ENCODE measurements at places on chromosomes 6 and 20.

DNA sequence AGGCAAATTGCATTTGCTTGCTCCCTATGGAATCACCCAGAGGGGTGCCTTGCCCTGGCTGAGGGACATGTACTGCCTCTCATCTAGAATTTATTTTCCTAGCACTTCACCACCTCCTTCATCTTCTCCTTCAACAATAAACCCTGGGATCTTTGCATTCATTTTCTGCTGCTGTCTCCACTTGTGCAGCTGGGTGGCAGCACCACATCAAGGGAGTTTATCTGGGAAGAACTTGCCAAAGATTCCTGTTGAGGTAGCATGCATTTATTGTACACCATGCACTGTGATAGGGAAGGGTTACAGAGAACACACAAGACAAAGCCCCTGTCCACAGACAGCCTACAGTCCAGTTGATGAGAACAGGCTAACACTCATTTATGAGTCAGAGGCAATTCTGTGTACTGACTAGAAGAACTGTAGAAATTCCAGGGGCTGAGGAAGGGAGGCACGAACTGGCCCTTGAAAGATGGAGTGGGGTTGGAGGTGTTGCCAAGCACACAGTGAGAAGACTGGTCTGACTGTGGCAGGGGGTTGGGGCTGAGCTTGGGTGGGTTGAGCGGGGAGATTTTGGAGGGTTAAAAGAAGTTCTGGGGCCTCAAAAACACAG, 17.5 kb downstream of the C20orf173 start:
- no peak for DNase-seq

- DNase-seq, result no peak
Observed at GRCh38 chr6:151060096-151060765, 179.5 kb upstream of the AKAP12 start.

GRCh38 chr6:16388488-16388887, 150.1 kb downstream of the GMPR start:
- DNase-seq, result no peak

- DNase-seq, result no peak
Observed at GRCh38 chr6:168603234-168603633, 162.2 kb downstream of the SMOC2 start.

DNA sequence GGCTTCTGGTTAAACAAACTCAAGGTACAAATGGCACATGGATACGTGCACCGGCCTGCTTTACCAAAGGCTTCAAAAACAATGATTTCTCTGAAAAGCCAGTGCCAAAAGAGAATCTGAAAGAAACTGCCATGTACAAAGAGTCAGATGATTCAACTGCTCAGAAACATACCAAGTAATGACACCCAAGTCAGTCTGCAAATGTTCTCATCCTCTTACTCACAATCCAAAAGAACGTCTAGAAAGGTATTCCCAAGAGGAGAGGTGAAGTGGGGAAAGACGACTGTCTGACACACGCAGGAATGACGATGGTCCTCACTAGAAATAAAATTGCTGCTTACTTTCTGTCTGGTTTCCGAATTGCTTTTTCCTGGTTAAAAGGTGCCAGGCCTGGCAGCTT, 52.9 kb downstream of the NFATC2 start:
- no peak for DNase-seq

DNA sequence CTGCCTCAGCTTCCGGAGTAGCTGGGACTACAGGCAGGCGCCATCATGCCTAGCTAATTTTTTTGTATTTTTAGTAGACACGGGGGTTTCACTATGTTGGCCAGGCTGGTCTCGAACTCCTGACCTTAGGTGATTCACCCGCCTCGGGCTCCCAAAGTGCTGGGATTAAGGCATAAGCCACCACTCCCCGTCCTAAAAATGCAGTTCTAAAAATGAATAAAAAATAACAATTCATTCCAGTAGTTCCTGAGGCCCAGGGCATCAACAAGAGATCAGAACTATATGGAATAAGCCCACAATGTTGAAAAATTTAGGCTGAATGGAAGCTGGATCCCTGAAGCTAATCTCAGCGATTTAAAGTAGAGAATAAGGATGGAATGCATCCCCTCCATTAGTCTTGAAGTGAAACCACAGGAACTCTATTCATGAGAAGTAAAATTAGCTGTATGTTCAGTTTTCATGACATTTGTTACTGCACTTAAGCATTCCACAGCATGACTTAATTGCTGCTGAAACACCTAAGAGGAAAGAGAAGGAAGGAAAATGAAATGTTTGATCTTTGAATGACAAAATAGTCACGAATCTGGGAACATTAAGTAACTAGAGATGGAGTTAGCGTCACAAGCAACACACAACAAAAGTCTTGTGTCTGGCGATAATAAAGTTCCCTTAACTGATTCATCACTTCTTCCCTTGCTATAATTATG, 80.4 kb upstream of the RIPOR2 start:
- no peak for DNase-seq

GRCh38 chr6:38212579-38212978, 393.1 kb downstream of the ZFAND3 start:
- DNase-seq, result peak; percentile 15

DNA sequence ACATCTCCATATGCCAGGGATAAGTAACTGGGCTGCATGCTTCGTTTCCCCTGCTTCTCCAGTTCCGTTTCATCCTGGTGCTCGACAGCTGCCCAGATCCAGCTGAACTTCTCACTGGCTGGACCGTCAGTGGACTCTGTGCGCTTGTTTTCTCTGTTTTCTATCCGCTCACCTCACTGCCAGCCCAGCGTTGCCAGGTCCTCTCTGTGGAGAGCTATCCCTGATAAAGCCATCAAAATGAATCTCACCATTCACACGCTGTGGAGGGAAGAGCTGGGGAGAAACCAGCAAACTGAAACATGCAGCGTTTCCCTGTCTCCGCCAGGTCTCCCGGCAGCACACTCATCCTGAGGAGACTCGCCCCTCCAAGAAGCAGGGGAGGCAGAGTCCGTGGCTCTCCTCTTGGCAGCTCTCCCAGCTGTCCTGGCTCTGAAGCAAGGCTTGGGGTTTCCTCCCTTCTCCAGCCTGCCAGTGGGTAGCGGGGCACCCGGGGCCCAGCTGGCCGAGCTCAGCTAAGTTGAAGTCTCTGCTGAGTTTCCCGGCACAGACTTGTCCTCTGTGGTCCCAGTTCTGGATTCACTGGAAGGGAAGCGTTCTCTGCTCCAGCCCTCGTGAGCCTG, 160.9 kb downstream of the DTNBP1 start:
- DNase-seq, result no peak

GRCh38 chr6:35718375-35718736, 18.5 kb upstream of the ARMC12 start:
- no peak for DNase-seq

Measured in NCI-H446 treated with DMSO at 0.1 percent for 48 hours (cell line).